GM04503 (cell line): ENCODE measurements at places on chromosomes 13 and 19.
A peak's percentile ranks its signal among the peaks of the same experiment; 100 is the strongest.

GRCh38 chr19:932648-933552, 7.1 kb downstream of the ARID3A start:
- peak; percentile 84 for DNase-seq

- no peak for DNase-seq
These were observed 86.0 kb downstream of the STK24 start for GRCh38 chr13:98490866-98491265.

GRCh38 chr19:46254776-46255175, 25.2 kb downstream of the IGFL1 start:
- DNase-seq: no peak

DNA sequence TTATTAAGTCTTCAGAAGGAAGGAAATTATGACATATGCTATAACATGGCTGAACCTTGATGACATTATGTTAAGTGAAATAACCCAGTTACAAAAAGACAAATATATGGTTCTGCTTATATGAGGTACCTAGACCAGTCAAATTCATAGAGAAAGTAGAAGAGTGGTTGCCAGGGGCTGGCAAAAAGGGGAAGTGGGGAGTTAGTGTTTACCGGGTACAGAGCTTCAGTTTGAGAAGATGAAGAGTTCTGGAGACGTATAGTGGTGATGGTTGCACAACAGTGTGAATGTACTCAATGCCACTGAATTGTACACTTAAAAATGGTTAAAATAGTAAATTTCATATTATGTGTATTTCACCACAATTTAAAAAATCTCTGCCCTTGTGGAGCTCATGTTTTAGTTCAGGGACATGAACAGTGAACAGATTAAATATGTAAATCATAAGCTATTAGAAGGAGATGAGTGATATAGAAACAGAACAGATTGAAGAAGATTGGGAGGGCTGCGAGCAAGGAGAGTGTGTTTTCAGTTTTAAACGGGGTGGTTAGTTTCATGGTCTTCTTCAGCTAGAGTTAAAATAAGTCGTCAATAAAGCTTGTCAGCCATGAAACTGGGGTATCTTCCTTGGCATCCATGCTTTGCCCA, 355.2 kb downstream of the KCNRG start:
- no peak for DNase-seq

GRCh38 chr13:31849206-31849605, 109.9 kb downstream of the RXFP2 start:
- no peak for DNase-seq
